ENCODE measurements at places on chromosomes 13 and 19.

DNA sequence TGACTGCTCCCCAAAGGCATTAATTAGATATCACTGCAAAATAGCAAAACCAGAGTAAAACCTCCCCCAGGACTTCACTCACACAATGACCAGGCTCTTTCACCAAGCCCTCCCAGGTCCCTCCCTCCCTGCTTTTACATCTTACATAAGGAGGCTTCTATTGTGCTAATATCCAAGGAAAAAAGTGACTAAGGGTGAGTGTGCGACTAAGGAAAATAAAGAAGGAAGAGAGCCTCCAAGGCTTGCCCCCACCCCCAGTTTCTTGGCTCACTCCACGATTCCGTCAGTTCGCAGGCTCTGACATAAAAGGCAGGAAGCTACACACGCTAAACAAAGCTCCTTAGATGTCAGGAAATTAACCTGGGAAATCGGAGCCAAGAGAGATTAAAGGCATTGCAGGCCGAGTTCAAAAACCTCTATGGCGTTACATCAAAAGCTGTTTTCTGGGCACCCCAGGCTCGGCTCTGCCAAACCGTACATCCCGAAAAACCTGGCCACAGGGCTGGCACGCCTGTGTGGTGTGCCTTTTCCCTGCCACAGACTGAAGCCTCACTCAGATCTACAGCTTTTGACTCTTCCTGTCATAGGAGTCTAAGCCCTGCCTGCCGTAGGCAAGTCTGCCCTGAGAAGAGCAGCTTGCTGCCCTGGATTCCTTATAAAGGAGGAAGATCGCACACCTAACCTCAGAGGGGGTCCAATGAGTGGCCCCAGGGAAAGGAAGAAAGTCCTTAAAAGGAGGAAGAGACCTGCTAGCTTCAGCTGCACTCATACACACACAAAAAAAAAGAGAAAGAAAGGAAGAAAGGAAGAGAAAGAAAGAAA, 67.0 kb upstream of the SERP2 start:
- peak; percentile 38 for DNase-seq

DNA sequence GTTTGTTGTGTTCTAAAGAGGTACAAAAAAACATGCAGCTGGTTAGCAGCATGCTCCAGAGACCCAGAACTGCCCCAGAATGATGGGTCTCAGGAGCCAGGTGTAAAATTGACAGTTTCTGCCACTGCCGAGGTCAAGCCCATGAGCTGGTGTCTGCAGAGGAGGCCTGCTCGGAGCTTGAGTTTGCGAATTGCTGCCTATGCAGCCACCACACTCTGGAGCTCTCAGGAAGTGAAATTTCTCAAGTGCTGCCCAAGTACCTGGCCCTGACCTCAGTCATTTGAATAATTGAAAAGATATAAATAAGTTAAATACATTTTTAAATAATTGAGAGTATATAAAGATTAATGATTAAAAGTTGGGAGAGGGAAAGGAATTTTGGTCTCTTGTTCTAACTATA, 66.4 kb downstream of the ZAR1L start:
- no peak for DNase-seq

GRCh38 chr13:41179593-41180250, 14.6 kb downstream of the KBTBD7 start:
- no peak for DNase-seq

DNA sequence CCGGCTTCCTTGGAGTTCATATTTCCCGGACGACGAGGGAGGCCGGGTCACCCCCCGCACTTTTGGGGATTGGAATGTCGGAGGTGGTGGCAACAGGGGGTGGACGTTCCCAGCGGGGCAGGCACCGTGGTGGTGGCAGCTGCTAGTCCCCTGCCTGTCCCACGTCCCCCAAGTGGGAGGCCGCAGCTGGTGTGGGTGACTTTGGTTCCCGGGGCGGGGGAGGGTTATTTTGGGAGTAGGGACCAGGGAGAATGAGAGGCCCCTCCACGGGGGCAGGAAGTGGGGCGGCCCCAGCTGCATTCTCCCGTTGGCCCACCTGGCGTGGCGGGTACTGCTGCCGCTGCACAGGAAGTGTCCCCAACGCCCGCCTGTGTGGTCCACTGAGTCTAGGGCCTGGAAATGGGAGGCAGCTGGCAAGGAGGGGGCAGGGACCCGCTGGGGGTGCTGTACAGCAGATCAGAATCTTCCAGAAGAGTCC, 11.1 kb upstream of the PLIN3 start:
- DNase-seq = no peak

GRCh38 chr13:21328836-21329477, 130.1 kb downstream of the ZDHHC20 start:
- DNase-seq = no peak

DNA sequence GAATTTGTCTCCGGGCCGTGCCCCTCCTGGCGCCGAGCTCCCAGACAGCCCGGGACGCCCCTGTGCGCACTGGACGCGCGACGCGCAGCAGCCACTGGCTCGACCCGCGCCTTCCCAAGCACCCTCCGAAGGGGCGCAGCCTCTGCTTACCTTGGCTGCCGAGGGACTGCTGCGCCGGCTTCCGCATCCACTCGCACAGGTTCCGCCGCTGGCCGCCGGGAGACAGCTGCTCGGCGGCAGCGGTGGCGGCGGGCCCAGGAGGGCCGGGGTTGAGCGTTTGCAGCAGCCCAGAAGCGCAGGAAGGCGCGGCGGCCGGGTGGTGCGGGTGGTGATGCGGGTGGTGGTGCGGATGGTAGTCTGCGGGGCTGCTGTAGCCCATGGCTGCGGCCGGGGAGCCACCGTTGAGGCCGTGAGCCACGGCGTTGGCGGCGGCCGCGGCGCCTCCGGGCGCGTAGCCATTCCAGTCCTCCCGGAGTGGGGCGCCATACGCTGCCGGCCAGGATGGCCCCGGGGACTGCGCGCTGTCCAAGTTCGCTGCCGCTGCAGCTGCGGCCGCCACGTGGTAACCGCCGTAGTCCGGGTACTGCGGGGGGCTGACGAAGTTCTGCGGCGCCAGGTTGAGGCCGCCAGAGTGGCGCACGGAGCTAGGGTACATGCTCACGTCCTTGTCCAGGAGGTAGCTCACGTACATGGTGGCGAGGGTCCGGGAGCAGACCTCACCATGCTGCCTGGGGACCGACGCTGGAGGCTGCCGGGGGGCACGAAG, 616 bp downstream of the CDX2 start:
- no peak for DNase-seq

DNA sequence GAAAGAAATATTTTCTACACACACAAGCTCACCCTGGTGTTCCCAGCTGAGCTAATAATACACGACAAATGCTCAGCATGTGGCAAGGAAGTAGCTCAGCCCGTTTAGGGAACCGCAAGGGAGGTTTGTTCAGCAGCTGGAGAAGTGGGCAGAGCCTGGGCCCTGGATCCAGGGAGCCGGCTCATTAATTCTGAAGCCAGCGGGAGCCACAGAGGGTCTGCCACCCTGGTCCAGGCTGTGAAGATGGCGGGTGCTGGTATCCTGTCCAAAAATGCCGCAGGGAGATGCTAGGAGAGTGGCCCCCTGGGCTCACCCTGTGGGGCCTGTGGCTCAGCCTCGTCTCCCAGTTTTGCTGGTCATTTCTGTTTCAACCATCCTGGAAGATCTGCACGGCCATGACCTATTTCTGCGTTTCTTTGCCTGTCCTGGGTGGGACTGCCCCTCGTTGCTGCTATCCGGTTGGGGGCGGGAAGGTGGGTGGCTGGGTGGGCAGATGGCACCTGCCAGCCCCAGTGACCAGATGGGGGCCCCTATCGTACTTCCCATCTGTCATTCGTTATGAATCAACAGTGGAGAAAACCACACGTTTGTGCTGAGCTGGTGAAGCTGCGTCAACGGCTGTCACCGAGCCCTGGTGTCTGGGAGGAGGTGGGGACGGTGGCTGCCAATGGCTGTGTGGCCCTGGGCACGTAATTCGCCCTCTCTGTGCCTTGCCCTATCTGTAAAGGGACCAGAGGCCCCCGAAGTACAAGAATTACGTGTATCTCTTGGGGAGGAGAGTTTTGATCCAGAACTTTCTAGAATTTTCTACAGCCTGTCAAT, 2.7 kb upstream of the GNA15 start:
- DNase-seq = peak; percentile 94

DNA sequence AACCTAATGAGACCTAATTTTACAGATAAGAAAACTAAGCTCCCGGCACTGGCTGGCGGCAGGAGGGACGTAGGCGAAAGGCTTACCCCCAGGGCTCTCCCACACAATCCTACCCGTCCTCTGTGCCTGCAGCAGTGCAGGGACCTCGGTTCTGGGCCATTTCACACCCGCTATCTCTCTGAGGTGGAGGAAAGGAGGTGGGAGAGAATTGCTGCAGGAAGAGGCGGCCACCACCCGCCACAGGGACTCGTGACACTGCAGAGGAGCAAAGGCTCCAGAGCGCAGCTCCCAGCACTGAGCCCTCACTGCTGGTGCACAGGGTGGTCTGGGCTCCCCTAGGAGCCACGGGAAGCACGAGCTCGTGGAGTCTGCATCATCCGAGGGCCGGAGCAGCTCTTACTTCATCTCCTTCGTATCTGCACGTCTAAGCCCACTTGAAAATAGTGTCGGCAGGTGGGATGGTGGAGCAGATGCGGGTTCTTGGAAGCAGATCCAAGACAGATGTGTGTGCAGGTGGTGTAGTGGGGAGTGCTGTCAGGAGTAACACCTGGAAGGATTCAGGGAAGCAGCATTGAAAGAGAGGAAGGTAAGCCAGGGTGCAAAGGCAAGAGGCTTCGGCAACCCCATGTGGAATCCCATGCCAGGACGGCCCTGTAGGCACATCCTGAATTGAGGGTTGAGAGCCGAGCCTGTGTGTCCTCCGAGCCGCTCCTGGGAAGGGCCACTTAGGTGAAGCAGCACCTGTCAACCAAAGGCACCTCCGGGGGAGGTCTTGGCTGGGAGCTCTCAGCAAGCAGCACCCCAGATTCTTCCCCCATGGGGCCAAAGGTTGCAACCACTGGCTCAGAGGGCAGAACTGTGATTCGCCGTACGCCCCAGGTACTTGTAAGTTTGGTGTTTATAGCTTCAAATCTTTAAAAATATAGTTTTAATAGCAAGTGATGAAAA, 115.8 kb upstream of the SPACA7 start:
- no peak for DNase-seq

DNA sequence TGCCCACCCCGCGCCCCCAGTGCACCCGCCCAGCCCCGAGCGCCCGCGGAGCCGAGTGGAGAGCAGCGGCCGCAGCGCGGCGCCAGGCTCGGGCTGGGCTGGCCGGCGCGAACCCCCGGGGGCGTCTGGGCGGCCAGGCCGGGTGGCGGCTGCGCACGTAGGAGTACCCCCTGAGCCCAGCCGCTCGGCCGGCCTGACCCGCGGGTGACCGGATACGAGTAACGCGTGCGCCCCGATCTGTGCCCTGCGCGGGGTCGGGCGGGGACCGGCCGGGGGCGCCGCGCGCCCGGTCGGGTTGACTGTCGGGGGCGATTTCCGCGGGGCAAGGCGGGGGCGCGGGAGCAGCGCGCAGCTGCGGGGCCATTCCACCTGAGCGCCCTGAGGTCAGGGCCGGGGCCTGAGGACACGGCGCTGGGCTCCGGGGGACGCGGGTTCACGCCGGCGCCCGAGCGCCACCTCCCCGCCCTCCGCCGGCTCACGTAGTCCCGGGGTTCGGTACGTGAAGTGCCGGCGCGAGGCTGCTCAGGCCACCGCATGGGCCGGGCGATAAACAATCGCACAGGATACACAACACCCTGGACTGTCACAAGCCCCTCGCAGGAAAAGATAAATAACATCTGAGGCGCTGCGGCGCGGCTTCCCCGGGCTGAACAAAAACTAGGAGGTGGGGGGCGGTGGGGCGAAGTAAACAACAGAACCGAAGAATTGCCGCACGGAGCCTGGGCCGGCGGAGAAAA, 37.6 kb upstream of the FLT1 start:
- no peak for DNase-seq

- DNase-seq = no peak
Observed at GRCh38 chr13:52155177-52155576, 4.2 kb downstream of the NEK3 start.

- no peak for DNase-seq
Observed at GRCh38 chr13:31301119-31301518, 101.3 kb downstream of the B3GLCT start.

GRCh38 chr13:106919133-106919532, 351.2 kb upstream of the ARGLU1 start:
- DNase-seq = no peak

- no peak for DNase-seq
Observed at GRCh38 chr19:35437406-35437951, 10.6 kb upstream of the FFAR2 start.

DNA sequence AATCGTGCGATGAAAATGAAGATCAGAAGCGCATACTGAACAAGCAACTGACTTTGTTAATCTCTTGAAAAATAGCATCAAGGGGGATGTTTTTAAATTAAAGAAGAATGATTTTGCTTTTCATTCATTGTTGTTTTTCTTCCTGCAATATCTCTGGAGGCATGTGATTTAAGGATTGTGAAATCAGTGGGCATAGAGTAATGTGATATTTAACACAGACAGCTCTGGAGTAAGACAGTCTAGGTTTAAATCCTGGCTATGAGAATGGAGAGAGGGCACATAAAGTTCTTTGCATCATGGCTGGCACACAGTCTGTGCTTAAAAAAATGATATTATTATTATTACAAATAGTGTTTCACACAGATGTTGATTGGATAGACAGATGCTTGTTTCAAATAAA, 243.1 kb upstream of the NBEA start:
- DNase-seq = no peak

- DNase-seq = no peak
Observed at GRCh38 chr19:2691951-2692350, 10.5 kb downstream of the GNG7 start.

- no peak for DNase-seq
Observed at GRCh38 chr13:44506251-44506650, 69.9 kb downstream of the TSC22D1 start.

DNA sequence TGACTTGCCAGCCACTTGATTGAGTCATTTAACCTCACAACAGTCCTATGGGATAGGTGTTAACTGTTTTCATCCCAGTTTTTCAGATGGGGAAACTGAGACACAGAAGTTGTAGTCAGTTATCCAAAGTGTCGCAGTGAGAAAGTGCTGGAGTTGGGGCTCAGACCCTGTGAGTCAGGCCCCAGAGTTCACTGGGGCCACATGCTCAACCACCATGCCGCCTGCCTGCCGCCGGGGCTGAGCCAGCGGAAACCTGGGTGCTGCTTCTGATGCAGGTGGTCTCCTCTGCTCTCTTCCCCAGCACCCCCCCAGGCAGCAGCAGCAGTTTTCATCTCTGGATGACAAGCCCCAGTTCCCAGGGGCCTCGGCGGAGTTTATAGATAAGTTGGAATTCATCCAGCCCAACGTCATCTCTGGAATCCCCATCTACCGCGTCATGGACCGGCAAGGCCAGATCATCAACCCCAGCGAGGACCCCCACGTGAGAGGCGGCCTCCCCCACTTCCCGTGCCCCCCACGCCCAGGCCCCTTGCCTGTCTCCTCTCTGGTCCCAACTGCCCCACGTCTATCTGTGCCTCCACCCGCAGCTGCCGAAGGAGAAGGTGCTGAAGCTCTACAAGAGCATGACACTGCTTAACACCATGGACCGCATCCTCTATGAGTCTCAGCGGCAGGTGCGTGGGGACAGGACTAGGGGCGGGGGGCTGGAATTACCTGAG, 12.9 kb downstream of the BCKDHA start:
- DNase-seq = no peak

- DNase-seq = no peak
Observed at GRCh38 chr13:63299866-63300394, 1884.3 kb upstream of the PCDH20 start.

GRCh38 chr13:96248103-96248502, 158.2 kb downstream of the HS6ST3 start:
- DNase-seq = no peak
